ENCODE measurements at places on chromosomes 1 and 21.

GRCh38 chr1:233440951-233441401, 113.5 kb downstream of the MAP3K21 start:
- DNase-seq, result no peak

- no peak for DNase-seq
These were observed 20.6 kb upstream of the SLC45A3 start for GRCh38 chr1:205700865-205701401.

DNA sequence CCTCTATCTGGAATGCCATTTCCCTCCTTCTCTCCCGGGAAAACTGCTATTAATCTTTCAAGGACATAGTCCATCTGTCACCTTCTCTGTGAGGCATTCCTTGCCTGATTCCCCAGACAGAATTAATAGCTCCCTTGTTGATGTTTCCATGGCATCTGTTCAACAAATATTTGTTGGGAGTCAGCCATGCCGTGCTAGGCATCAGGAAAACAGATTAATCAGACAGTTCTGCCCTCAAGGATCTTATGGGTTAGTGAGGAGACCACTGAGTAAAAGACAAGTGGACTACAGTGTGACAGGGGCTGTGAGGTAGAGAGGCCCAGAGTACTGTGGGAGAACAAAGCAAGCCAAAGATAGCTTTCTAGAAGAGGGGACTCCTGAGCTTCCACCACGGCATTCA, 11.4 kb upstream of the MAGOH start:
- DNase-seq, result no peak

DNA sequence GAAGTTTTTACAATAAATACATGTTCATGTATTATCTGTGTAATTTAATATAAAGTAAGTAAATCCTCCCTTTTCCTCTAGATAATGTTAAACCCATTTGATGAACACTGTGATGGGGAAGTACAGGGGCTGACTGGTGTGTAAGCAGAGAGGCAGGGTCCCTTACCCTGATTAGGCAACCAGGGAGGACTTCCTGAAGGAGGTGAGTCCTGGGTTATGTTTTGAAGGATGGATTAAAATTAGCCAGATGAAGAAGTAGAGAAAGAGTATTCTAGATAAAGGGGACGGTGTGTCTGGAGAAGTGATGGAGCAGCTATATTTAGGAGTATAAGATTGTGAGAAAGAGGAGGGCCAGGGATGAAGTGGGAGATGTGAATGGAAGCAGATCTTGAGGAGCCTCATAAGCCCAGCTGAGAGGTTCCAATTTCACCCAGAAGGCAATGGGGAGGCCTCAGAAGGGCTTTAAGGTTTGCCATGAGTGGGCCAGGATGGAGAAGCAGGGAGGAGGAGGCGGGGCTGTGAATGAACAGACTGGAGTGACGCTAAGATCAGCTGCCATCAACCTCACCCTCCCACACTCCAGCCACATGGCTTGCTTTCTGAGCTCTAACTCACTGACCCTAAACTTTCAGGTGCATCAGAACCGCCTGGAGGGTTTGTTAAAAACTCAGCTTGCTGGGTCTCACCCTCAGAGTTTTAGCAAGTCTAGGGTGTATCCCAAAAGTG, 30.9 kb upstream of the ID3 start:
- DNase-seq, result no peak

DNA sequence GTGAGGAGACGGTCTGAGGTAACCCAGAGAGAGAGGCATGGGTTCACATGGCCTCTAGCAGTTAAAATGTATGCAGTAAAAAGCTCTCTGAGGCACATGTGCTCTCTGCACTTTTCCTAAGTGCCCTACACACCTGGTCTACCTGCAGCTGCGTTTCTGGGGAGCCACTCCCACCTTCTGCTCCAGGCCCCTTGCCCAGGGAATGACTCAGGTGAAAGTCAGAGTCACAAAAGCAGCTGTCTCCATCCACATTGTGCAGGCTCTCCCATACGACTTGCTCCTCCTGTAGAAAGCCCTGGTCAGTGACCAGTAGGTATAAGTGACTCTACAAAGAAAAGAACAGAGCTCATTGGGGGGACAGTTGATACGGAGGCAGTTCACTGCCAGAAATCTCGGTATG, 8.8 kb downstream of the MINDY1 start:
- DNase-seq, result no peak
